ENCODE measurements at places on chromosomes 2 and 18. TPM values are rescaled to one million over a fixed set of nuclear protein-coding genes. Genes with fewer than 3 reads are reported as not detected.

The SIX2 gene
- total RNA-seq = 0.31 TPM

The SERPINB3 gene
- not detected for total RNA-seq

DNA sequence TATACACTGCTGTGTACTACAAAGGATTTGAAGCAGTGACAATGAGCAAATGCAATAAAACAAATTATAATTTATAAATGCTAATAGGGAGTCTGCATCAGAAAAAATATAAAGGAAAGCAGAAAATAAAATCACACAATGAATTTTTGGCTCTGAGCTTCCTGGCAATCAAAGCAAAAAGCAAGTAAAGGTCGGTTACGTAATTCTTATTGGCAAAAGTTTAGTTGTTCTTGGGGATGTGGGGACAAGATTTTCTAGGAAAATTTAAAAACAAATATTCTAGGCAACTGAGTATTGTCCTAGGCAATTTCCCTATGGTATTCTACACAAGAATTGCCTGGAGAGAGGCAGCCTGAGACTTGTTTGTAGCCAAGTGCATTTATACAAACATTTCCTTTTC lies 1.8 kb downstream of the ORC2 start:
- H3K36me3 ChIP-seq = peaks cover 16% of the 10 kb centered on the region
- H3K4me1 ChIP-seq = peaks cover 21% of the 10 kb centered on the region

The LRRTM1 gene
- total RNA-seq = 1.3 TPM

DNA sequence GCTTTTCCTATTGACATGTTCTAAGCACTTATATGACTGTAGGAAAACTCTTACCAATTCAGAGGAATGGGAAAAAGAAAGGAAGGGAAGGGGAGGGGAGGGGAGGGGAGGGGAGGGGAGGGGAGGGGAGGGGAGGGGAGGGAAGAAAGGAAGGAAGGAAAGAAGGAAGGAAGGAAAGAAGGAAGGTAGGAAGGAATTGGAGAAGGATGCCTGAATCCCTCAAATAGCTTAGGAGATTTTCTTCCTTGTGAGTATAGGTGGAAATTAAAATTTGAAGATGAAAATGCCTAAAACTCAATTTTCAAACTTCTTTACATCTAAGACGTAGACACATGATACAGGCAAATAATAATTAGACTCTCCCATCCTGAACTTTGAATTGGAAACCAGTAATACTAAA lies 463.1 kb downstream of the SATB2 start:
- DNase-seq = no peak
- no peaks in the 10 kb centered on the region for H3K4me1 ChIP-seq
- no peak overlapping the region for H3K4me3 ChIP-seq
- H3K36me3 ChIP-seq = no peaks in the 10 kb centered on the region
- H3K27me3 ChIP-seq = no peaks in the 10 kb centered on the region

All from GM23338 (cell line).